ENCODE measurements at places on chromosomes 3 and 15. TPM values are rescaled to one million over a fixed set of nuclear protein-coding genes. Genes with fewer than 3 reads are reported as not detected.

Gene TTLL13
- not detected for total RNA-seq

Gene POU1F1
- not detected for total RNA-seq

Gene U2SURP
- 44.8 TPM for total RNA-seq

Gene CHST2
- 16.5 TPM for total RNA-seq

Gene KLHL40
- total RNA-seq = not detected

Gene CPN2
- not detected for total RNA-seq

Gene SMAD3
- total RNA-seq = 41.8 TPM

Gene UACA
- total RNA-seq = 229 TPM

Gene ZNF660
- total RNA-seq = 3.1 TPM
